ENCODE measurements at places on chromosomes 7 and 10.

DNA sequence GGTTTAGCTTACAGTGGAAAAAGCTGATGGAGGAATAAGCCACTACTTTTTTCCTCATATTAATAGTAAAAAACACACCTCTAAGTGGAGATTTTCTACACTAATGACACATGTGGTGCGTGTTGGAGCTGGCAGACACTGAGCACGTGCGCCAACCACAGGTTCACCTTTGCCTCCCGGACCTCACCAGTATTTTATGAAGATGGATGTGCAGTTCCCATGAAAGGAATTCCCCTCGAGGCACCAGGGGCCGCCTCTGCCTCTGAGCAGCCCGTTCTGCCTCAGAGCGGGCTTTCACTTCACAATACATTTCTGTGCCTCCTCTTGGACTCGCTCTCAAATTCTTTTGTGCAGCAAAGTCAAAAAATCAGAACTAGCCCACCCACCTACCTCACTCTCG lies 477.5 kb upstream of the ADARB2 start:
- H3K27ac ChIP-seq, result peak overlapping the region; percentile 40
- no peaks in the 10 kb centered on the region for H3K36me3 ChIP-seq
- H3K4me1 ChIP-seq, result peaks cover 7% of the 10 kb centered on the region

DNA sequence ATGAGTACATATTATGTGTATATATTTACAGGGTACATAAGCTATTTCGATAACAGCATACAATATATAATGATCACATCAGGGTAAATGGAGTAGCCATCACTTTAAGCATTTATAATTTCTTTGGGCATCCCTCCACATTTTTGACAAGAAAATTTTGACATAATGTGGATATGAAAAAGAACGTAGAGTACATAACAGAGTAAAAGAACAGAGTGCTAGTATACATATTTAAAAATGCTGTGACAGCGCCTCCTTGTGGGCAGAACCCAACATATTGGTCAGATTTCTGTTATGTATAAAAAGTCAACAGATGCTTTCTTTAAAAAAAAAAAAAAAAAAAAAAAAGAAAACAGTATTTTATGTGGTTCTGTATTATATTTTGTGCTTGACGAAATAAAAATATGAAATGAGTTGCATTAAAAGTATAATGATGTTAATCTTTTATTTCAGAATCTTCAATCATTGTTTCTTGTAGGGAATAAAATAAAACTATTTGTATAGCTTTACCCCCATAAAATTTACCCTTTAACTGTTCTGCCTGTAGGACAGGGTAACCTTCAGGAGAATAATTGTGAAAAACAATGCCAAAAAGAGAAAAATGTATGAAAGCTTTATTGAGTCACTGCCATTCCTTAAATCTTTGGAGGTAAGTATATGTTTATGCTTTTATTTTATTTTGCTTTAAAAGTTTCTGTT lies 18.3 kb upstream of the HBP1 start:
- H3K27me3 ChIP-seq, result no peaks in the 10 kb centered on the region
- H3K27ac ChIP-seq, result no peak overlapping the region
- H3K4me1 ChIP-seq, result peaks cover 9% of the 10 kb centered on the region
- no peaks in the 10 kb centered on the region for H3K36me3 ChIP-seq
- no peak overlapping the region for H3K4me3 ChIP-seq
- DNase-seq, result peak; percentile 50

DNA sequence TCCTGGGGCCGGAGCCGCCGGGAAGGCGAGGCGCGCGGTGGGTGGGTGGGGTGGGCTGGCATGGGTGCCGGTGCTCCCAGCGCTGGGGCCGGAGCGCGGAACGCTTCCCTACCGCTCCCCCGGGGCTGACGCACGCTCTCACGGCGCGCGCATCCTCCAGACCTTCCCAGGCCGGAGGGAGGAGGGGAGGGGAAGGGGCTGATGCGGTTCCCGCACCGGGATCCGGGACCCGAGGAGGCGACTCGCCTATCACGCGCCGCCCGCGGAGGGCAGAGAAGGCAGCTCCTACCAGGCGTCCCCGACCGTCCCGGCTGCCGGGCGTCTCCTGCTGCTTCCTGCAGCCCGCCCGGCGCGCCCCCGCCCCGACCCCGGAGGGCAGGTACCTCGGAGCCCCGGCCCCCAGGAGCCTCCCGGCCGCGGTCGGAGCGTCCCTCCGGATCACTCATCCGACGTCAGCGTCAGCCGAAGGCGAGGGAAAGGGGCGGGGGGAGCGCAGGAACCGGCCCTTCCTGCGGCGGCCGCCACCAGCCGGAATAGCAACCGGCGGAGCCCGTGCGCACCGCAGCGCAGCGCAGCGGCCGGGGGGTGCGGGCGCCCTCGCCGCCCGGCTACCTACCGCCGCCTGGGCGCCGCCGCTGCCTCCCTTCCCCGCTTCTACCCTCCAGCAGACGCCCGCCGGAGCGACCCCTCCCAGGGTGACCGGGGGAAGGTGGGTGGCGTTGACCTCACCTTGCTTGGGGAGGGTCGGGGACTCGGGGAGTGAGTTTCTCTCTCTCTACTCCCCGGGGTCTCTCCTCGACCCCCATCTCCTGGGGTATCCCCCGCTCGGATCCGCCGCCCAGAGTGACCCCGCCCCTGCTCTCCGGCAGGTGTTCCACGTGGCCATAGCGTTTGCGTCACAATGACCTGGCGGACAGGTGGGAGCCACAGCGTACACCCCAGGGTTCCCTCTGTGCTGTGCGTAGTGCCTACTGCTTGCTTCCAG lies at the start of gene ICA1:
ICA1 (minus strand) TSS at position 457 of the 985 bp plus-strand sequence. CDS start 26,241 bp downstream, outside the sequence.
- H3K27me3 ChIP-seq, result no peaks in the 10 kb centered on the region
- peak; percentile 91 for DNase-seq
- peaks cover 30% of the 10 kb centered on the region for H3K36me3 ChIP-seq
- peak within 1 kb of the TSS; percentile 96 for H3K27ac ChIP-seq
- H3K4me3 ChIP-seq, result peak within 1 kb of the TSS; percentile 96

DNA sequence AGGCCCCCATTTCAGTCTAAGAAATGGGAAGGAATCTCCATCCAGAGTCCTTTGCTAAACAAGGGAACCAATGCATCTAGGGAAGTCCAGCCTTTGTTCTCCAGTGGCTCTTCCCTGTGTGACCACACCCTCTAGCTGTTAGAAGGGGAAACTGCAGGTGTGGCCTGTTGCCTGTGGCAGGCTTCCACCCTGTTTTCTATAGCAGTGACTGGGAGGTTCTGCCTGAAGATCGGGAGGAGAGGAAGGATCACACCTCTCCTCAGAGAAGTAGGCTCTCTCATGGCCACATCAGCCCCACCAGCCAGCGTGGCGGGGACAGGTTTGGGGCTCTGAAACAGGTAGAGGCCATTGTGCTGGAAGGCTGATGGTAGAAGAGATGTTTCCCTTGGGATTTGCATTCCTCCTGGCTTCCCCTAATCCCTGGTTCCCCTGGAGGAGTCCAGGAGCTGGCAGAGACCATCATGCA lies 47.7 kb upstream of the TRIM8 start:
- peak; percentile 64 for DNase-seq
- H3K4me1 ChIP-seq, result no peaks in the 10 kb centered on the region
- no peak overlapping the region for H3K27ac ChIP-seq

GRCh38 chr10:1938317-1938716 lies 201.0 kb upstream of the ADARB2 start:
- DNase-seq, result no peak
- no peak overlapping the region for H3K27ac ChIP-seq
- no peaks in the 10 kb centered on the region for H3K36me3 ChIP-seq
- no peaks in the 10 kb centered on the region for H3K27me3 ChIP-seq
- no peak overlapping the region for H3K4me3 ChIP-seq
- H3K4me1 ChIP-seq, result no peaks in the 10 kb centered on the region

DNA sequence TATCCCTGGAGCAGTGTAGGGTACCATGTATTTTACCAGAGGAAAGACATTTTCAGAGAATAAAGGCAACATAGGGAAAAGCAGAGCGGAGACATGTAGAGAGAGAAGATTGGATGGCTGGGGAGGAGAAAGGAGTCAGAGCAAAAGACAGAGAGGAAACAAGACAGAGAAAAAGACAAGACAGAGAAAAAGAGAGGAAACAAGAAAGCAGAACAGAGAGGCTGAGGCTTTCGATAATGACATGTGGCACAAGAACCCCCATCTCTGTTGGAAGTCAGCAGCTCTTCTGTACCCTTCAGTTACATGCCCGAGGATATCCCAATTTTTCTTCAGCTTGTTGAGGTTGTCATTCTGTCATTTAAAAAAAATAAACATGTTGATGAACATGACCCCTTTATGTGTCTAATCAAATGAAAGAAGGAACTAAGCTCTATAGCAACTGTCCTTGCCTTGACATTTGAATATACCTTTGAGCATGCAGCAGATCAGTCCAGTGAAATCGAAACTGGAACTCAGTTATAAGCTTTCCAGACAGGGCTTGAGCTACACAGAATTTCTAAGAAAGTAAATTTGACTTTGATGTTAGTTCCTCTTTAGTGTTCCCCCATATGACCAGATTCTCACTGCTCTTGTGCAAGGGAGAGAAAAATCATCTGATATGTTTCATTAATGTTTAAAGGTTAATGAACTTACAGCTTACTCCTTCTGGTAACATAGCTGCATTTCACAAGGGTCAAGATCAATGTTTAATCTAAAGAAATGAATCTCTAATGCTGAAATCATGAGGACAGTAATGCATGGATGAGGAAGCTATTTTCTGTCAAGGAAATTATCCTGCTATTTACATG lies 75.1 kb upstream of the SP4 start:
- H3K27me3 ChIP-seq, result no peaks in the 10 kb centered on the region
- no peak for DNase-seq
- H3K4me1 ChIP-seq, result peaks cover 14% of the 10 kb centered on the region
- no peak overlapping the region for H3K27ac ChIP-seq
- H3K4me3 ChIP-seq, result no peak overlapping the region

DNA sequence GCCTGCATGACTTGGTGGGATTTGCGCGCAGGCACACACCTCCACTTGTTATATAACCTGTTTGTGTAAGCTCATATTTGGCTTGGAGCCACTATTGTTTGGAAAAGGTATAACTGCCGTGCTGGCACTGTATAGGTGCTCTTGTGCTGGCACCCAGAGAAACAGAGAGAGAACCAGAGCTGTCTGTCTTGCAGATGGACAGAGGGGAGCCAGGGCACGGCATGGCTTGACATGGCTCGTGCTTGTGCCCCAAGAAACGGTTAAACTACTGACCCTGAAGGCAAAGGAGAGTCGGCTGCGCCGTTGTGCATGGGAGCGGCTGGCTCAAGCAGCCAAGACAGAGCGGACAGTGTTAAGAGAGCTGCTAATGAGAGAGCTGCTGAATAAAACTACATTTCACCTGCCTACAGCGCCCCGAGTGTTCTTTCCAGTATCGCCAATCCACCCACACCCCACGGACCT lies 23.2 kb downstream of the RAPGEF5 start:
- DNase-seq, result peak; percentile 60
- peak overlapping the region; percentile 43 for H3K4me3 ChIP-seq
- H3K4me1 ChIP-seq, result peaks cover 71% of the 10 kb centered on the region
- peaks cover 12% of the 10 kb centered on the region for H3K36me3 ChIP-seq

GRCh38 chr10:103569896-103570295 lies 76.4 kb downstream of the NEURL1 start:
- no peak overlapping the region for H3K4me3 ChIP-seq
- no peaks in the 10 kb centered on the region for H3K4me1 ChIP-seq
- DNase-seq, result no peak
- no peak overlapping the region for H3K27ac ChIP-seq
- no peaks in the 10 kb centered on the region for H3K27me3 ChIP-seq

- DNase-seq, result no peak
- H3K27me3 ChIP-seq, result no peaks in the 10 kb centered on the region
- H3K36me3 ChIP-seq, result no peaks in the 10 kb centered on the region
These were observed 224.9 kb upstream of the TMEM229A start for GRCh38 chr7:124257638-124258308.

DNA sequence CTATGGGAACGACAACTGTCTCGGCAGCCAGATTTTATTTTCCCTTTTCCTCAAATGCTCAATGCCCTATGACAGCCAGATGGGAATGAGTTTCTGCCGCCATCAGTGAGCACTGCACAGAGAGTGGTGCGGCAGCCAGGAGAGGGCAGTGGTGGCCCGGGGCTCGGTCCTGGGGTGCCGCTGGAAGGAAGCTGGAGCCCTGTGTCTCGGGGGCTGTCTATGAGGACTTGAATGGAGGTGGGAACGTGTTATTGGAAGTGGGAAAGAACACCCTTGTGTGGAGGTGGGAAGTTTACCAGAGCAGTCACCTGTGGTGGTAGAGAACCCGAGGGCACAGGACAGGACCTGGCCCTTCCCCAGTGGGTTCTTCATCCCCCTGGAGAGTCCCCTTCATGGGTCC lies 35.8 kb downstream of the JAKMIP3 start:
- no peak overlapping the region for H3K4me3 ChIP-seq
- peaks cover 2% of the 10 kb centered on the region for H3K4me1 ChIP-seq
- DNase-seq, result no peak
- no peaks in the 10 kb centered on the region for H3K36me3 ChIP-seq
- peaks cover 36% of the 10 kb centered on the region for H3K27me3 ChIP-seq

GRCh38 chr7:148553979-148554378 lies 36.6 kb upstream of the C7orf33 start:
- DNase-seq, result no peak
- H3K4me1 ChIP-seq, result no peaks in the 10 kb centered on the region
- H3K4me3 ChIP-seq, result no peak overlapping the region
- no peak overlapping the region for H3K27ac ChIP-seq
- no peaks in the 10 kb centered on the region for H3K36me3 ChIP-seq

DNA sequence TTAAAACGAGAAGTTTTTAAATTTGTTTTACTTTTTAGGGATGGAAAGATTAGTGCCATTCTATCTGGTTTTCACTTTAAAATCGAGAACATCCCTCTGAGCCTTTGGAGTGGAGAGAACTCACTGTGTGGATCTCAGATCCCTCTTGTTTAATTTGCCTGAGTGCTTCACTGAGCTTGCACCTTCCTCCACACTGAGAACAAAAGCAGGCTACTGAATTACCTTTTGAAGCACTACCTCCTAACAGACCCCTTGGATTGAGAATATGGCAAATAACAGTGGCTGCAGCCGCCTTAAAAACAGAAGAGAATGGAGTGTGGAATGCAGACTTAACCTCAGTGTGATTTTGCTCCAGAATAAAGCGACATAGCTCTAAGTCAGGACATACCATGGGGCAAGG lies 204.7 kb downstream of the CNTNAP2 start:
- H3K4me1 ChIP-seq, result no peaks in the 10 kb centered on the region
- no peak for DNase-seq
- no peaks in the 10 kb centered on the region for H3K27me3 ChIP-seq
- H3K36me3 ChIP-seq, result no peaks in the 10 kb centered on the region

DNA sequence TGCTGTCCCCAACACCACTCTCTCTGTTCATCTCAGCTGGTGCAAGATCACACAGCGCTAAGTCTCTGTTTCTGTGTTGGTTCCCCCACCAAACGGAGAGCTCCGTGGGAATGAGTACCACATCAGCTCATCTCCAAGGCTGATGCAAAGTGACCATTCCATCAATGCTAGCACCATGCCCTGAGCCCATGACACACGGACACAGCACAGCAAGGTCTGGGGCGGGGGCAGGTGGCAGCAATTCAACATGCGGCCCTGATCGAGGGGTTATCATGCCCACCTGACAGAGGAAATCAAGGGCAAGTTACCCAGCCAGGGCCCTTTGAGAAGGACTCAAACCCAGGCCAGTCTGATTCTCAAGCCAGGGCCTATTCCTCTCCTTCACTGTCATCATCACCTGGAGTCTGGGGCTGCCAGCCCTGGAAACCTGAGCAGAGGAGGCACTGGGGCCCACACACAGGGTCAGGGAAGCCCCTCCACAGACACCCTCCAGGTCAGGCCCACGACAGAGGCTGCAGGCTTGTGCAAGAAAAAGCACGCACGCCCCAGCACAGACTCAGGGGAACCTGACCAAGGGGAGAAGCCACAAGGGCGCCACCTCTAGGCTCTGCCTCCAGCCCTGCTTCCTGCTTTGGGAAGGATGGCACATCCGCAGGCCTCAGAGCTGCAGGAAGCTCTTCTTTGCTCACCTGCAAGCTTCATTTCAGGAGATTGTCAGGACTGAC lies 74.8 kb downstream of the GRID1 start:
- H3K27me3 ChIP-seq, result peaks cover 62% of the 10 kb centered on the region
- H3K27ac ChIP-seq, result no peak overlapping the region
- no peaks in the 10 kb centered on the region for H3K4me1 ChIP-seq
- no peak for DNase-seq
- no peaks in the 10 kb centered on the region for H3K36me3 ChIP-seq
